ENCODE measurements at places on chromosomes 4 and X.

GRCh38 chr4:70405765-70406164 lies 8.0 kb downstream of the OPRPN start:
- DNase-seq = no peak

DNA sequence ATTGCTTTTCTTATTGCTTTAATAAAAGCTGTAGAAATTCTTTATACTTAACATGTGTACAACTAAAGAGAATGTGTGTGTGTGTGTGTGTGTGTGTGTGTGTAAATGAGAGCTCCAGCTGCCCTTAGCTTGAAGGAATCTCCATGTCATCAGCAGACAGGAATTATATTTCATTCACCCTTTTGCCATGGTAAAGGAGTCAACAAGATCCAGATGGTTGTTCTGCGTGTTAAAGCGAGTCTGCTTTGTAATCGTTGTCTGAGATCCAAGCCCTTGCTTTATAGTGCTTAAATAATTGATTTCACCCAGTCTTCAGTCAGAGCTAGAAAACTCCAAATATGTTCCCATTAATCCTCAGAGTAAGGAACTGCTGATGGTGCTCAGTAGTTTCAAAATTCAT lies 285.5 kb downstream of the PDGFC start:
- DNase-seq = no peak

DNA sequence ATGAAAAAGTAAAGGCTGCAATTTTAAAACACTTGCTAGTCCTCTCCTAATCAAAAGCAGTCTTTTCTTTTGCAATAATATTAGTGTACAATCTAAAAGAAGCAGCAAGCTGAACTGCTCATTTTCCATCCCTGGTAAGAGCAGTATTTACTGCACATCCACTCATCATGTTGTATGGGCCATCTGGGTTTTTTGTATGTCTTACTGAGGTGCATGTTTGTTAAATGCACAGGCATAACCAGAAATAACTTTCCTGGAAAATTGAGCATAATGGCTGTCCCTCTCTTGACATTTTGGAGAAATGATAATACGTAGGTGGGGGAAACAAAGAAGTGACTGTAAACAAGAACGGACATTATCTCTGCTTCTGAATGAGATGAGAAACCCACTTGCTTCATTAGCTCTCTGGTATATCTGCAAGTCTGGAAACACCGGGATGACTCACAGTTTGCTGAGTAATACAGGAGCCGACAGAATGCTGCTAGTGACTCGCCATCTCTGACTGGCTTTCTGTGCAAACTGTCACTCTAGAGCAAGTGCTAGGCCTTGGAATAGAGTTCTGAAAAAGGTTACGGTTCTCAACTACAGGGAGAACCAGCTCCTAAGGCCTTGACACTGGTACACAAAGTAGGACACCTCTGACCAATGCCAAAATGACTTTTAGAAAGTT lies 85.7 kb upstream of the MTM1 start:
- no peak for DNase-seq

DNA sequence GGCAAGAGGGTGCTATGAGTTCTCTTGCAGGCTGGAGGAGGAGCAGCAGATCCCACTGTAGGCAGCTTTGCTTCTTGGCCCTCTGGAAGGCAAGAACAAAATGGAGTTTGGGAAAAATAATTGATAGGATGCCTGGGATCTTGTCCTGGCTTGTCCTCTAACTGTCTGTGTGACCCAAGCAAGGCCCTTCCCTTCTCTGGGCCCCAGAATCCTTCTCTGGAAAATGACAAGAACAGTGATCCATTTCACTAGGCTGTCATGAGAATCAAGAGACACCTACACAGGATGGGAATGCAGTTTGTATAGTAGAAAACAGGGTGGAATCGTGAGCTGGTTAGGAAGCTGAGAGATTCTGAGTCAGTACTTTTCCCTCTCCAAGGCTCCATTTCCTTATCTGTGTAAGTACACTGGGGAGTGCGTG lies 133.3 kb downstream of the PJA1 start:
- no peak for DNase-seq

- DNase-seq = no peak
Measured at GRCh38 chr4:184392748-184393559, 81.4 kb downstream of the IRF2 start.

DNA sequence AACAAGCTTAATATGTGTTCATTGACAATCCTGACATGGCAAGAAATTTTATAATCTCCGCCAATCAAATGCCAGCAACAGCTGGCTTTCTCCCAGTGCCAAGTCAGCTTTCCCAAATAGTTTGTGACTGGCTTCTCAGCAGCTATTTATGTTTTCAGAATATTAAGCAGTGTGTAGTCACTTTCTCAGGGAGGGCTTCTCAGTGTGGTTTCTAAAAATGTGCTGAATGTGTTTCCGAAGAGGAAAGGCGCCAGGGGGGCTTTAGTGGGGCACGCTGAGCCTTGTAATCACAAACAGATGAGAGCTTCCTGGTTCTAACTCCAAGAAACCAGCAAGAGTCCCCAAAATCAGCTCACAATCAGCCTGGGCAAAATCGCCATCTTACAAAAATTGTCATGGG lies 258.7 kb upstream of the CPEB2 start:
- no peak for DNase-seq
